ENCODE measurements at places on chromosomes 12 and 14.

- no peak for DNase-seq
These were observed at the start of gene DCAF5 for GRCh38 chr14:69152902-69153151. Gene DCAF5 (minus strand): TSS chr14:69153119. CDS start chr14:69152978, 141 bp downstream.

DNA sequence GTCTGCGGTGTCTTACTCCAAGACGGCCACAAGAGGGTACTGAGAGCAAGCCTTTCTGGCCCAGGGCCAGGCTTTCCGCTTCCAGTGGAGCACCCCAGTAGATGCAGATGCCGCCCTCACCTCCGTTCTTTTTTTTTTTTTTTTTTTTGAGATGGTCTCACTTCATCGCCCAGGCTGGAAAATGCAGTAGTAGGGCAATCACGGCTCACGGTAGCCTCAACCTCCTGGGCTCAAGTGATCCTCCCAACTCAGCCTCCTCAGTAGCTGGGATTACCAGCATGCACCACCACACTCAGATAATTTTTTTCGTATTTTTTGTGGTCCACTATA is 5.6 kb upstream of the LBHD2 start:
- DNase-seq, result no peak

GRCh38 chr14:54314365-54315104 is 82.3 kb upstream of the CDKN3 start:
- DNase-seq, result no peak

DNA sequence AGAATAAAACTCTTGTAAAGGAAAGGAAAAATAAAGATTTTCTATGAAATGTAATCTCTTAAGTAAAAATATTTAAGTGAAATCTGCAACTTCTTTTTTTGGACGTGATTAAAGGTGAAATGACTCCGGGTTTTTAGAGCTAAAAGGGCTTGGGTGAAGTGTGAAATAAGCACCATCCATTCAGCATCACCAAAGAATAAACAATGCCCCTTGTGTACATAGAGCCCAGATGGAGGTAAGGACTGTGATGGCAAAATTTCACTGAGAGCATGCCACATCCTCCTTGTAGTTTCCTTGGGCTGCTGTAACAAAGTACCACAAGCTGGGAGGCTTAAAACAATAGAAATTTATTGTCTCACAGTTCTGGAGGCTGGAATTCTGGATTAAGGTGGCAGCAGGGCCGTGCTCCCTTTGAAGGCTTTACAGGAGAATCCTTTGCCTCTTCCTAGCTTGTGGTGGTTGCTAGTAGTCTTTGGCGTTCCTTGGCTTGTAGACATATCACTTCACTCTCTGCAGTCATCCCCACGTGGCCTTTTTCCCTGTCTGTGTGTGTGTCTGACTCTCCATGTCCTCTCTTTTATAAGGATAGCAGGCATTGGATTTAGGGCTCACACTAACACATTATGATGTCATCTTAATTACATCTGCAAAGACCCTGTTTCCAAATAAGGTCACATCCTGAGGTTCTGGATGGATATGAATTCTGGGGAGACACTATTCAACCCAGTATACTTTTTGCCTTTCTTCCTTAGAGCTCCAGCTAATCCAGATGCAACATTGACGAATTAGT is 24.2 kb downstream of the ZNF664 start:
- DNase-seq, result no peak

- DNase-seq, result no peak
These were observed 300.9 kb upstream of the STXBP6 start for GRCh38 chr14:25350802-25351201.

GRCh38 chr14:93936245-93936644 is 9.1 kb downstream of the FAM181A start:
- no peak for DNase-seq

DNA sequence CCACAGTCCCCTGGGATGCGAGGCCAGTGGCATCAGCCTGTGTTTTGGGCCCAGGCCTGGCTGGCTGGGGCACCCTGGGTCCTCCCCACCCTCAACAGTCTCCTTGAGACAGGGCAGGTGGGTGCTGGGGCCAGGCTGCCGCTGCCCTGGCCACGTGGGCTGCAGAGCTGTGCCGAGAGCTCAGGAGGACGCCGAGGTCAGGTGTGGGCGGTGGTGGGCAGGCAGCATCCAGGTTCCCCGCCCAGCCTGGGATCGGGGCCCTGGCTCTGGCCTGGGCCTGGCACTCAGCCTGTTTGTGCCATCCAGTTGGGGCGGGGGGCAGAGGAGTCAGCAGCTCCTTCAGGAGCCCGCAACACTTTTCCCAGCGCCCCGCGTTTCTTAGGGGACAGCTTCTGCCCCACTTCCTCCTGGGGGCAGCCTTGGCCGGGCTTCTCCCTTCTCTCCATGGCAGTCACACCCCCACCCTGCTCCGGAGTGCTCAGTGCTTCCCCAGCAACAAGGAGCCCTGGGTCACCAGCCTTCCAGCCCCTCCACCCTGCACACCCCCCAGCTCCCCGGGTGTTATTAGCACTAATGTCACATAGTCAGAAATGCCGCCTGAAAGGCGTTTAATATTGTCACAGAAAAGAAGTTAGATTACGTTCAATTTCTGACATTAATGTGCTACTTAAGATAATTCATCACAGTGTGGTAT is 30.8 kb downstream of the KIF26A start:
- no peak for DNase-seq

DNA sequence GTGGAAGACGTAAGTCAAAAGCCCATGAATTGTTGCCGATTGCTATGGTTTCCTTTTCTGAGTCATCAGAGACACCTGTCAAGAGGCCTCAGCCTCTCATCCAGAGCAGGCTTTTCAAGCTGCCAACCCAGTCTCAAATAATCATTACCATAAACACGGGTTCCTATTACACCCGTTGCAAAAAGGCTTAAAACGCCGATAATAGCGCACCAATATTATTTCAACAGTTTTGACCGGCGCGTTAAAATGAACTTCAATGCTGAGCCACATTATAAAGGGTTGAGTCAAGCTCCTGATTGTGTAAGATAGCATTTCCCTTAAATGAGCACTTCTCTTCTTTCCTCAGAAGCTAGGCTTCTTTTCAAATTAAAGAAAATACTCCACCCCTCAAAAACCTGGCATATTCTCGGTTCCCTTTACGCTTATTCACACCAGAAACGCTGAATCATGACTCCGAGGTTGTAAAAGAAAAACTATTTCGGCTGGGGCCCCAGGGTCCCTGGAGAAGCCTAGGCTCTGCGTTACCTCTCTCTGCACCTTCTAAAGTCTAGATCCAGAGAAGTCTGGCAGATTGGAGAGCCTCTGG is 1.4 kb downstream of the TMTC1 start:
- peak; percentile 22 for DNase-seq

DNA sequence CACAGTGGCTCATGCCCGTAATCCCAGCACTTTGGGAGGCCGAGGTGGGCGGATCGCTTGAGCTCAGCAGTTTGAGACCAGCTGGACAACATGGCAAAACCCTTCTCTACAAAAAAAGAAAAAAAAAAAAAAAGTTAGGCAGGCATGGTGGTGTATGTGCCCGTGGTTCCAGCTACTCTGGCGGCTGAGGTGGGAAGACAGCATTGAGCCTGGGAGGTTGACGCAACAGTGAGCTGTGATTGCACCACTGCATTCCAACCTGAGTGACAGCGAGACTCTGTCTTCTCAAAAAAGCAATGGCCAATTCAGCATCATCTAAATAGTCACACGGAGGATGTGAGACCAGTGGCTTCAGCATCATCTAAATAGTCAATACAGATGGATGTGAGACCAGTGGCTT is 10.4 kb upstream of the SAMD4A start:
- no peak for DNase-seq

DNA sequence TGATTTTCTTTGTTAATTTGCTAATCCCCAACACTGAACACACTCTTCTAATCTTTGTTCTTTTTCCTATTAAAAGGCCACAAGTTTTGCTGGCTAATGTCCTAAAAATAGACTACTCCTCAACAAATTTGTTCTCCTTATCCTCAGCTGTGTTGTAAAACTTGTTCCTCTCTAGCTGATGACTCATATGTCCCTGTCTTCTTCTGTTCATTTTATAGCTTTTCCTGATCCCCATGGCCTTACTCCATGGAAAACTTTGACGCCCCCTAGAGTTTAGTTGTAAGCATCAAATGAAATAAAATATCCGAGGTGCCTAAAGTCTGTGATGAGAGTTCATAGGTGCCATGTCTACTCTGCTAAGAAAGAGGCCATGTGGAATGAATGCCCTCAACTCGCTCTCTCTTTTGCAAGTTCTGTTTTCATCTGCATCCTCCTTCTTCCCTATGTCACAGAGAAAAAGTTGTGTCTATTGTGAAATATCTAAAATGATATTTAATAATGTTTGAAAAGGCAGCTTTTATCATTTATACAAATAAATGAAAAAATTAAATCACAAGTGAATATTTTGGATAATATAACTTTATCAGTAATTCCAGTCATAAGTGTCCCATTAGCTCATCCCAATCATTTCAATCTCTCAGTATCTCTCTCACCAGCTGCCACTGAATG is 237.9 kb downstream of the IPO8 start:
- peak; percentile 0 for DNase-seq

DNA sequence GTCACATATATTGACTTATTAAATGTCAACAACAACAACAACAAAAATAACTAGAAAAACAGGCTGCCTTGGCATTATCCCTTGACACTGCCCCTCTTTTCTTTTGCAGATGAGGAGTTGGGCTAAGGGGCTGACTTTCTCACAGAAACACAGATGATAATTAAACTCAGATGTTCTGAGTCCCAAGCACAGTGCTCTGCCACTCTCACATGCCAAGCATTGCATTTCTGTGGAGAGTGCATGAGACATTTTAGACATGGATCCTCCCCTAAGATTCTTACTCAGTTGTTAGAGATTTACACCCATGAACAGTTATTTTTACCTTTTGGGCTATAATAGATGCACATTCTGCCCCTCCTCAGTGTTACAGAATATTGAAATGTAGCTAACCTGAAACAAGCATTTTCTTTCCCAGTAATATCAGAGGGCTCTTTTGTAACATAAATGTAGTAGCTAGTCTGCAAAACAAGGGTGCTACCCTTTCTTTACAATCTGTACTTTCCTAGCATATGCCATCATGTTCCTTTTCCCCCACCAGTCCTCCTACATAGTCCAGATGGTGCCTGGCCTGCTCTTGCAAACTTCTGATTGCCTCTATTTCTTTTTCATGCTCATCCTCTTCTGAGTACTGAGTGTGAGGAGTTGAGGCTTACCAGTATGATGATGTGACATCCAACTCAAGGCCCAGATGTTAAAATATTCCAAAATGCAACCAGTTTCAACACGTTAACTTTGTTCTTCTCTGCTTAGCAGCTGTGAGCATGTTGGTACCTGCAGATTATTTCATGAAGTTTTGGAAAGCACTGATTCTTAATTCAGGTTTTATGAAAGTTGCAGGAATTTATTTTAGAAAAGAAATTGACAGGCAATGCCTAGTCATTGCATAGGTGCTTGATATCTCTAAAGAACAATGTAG is 125.0 kb upstream of the ATP2B1 start:
- peak; percentile 19 for DNase-seq

- no peak for DNase-seq
These were observed 516.9 kb downstream of the SLC16A7 start for GRCh38 chr12:60112763-60113162.

- no peak for DNase-seq
These were observed 110.5 kb downstream of the SCARB1 start for GRCh38 chr12:124753228-124753591.

DNA sequence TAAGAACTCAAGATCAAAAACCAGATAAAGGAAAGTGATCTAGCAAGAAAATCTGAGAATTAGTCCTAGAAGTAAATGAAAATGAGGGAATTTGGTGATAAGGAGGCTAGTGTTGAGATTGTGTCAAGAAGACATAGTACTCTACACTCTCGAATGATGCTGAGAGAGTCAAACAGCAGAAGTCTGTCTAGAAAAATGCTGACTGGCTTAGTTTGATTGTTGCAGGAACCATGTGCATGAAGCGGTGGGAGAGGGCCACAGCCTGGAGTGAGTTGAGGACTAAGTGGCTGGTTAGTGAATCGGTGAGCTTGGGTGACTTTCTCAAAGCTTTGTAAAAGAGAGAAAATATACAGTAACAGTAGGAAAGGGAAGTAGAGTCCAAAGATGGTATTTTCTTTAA is 124.5 kb downstream of the LRIG3 start:
- no peak for DNase-seq

DNA sequence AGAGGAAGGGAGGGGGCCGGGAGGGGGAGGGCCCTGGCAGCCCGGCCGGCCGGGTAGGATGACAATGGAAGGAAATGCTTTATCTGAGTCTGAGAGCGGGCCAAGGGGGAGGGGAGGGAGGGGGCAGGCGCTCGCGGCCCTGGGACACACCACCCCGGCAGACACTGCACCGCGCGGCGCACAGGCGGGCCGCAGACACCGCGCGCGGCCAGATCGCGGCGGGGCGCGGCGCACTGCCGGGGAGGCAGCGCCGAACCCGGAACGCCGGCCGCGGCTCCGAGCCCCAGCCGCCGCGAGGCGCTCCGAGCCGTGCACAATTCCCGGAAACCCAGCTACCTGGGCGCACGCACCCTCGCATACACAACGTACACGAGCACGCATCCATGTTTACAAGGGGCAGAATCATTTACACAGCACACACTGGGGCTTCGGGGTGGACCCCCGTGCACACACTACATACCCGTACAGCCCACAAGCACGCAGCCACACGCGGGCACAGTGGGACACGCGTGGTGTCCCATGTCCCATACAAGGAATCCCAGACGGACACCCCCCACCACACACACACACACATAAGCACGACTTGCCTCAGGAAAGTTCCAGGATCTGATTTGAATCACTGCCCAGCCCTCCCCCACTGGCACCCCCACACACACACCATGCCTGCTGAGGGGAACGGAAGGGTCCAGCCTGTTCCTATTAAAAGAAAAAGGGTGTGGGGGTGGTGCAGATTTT is at the start of gene HDAC7:
TSS of gene HDAC7 (minus strand) at position 8 of the 735 bp plus-strand sequence. CDS start 118 bp downstream, outside the sequence.
- DNase-seq, result no peak

DNA sequence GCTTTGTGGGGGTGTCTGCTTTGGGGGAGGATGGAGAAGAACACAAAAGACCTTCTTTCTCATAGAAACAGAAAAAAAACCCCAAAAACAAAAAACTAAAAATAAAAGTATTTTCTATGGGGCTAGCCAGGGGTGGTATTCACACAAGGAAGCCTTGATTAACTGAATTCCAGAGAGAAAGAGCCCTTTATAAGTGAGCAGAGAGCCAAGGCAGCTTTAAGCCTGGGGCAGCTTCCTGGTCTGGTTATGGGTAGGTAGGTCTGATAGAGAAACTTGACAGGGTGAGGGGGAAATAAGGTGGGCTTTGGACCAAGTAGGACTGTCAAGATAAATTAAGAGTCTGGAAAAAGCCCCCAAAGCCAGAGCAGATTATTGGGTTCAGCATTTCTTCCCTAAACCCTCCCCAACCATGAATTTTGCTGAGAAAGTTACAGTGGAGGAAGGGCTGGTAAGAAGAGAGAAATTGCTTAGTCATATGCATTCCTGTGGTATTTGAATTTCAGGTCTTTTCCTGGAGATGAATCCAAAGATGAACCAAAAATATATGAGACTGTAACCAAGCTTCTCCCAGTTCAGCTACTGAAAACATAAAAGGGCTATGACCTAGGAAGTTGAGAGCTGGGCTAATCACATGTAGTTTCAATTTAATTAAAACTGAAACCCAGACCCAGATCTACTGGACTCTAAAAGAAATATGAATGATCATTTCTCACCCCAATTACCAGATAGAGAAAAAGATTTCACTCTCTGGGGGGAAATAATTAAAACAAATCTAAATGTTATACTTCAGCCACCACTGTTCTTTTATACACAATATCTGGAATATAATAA is 144.8 kb downstream of the TBC1D30 start:
- DNase-seq, result peak; percentile 26

- no peak for DNase-seq
These were observed 30.1 kb downstream of the NTF3 start for GRCh38 chr12:5461966-5462365.

- DNase-seq, result no peak
These were observed 4.1 kb downstream of the EVL start for GRCh38 chr14:100069161-100069800.

GRCh38 chr12:92224685-92225331 is 79.2 kb upstream of the BTG1 start:
- DNase-seq, result peak; percentile 19

GRCh38 chr12:127811988-127812387 is 455.0 kb upstream of the TMEM132C start:
- DNase-seq, result peak; percentile 59
